ENCODE measurements at places on chromosomes 2 and 18. TPM values are rescaled to one million over a fixed set of nuclear protein-coding genes. Genes with fewer than 3 reads are reported as not detected.

KIAA2012 gene
- total RNA-seq, result not detected

LIPT1 gene
- 8.9 TPM for total RNA-seq

PLGLB1 gene
- total RNA-seq, result 1.2 TPM

EEF1B2 gene
- 768 TPM for total RNA-seq

REG3G gene
- not detected for total RNA-seq

CPO gene
- 0.66 TPM for total RNA-seq
